GM12878 (cell line): ENCODE measurements at places on chromosomes 7 and 10. TPM values are rescaled to one million over a fixed set of nuclear protein-coding genes. Genes with fewer than 3 reads are reported as not detected.

Gene RAMP3
- total RNA-seq: not detected in 2 replicates

- no peaks in the 10 kb centered on the region for H3K4me1 ChIP-seq
- no peak overlapping the region for H3K27ac ChIP-seq
- no peak for DNase-seq
- H3K4me3 ChIP-seq: no peak overlapping the region
- no peaks in the 10 kb centered on the region for H3K36me3 ChIP-seq
Observed at GRCh38 chr7:17084166-17084475, 202.3 kb upstream of the AGR3 start.

DNA sequence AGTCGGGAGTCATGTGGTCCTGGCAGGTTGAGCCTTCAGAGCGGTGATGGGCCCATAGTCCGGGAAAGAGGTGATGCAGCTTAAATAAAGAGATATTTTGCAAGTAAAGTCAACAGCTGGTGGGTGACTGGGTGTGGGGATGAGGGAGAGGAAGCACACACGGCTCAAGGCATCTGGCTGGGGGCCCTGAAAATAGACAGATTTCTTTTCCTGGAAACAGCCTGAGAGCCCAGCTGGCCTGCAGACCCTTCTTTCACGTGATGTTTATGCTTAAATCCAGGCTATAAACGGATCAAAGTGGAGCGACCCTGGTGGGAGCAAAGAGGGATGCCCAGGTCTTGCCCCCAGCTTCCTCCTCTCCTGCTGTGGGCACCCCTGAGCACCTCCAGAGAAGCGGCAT is 149.1 kb downstream of the TEX36 start:
- DNase-seq: no peak
- H3K27me3 ChIP-seq: no peaks in the 10 kb centered on the region
- no peaks in the 10 kb centered on the region for H3K4me1 ChIP-seq
- H3K27ac ChIP-seq: no peak overlapping the region
- H3K4me3 ChIP-seq: no peak overlapping the region
- no peaks in the 10 kb centered on the region for H3K36me3 ChIP-seq

GRCh38 chr10:84719687-84720086 is 391.3 kb downstream of the CCSER2 start:
- no peaks in the 10 kb centered on the region for H3K27me3 ChIP-seq
- no peak for DNase-seq
- no peaks in the 10 kb centered on the region for H3K36me3 ChIP-seq
- H3K27ac ChIP-seq: no peak overlapping the region

- no peaks in the 10 kb centered on the region; the same call in 1 of the 2 replicates for H3K27me3 ChIP-seq
- H3K4me1 ChIP-seq: 0 out of 2 replicates have a peak, but pooled peaks cover under 1% of the 10 kb centered on the region
Observed at GRCh38 chr7:50651271-50651989, 86.2 kb upstream of the DDC start.
